Activated CD8-positive, alpha-beta memory T cell treated with anti-CD3 and anti-CD28 coated beads, Interleukin-2, amount 50 U/mL, for 48 hours (primary cell): ENCODE measurements at places on chromosomes 13 and 19.

DNA sequence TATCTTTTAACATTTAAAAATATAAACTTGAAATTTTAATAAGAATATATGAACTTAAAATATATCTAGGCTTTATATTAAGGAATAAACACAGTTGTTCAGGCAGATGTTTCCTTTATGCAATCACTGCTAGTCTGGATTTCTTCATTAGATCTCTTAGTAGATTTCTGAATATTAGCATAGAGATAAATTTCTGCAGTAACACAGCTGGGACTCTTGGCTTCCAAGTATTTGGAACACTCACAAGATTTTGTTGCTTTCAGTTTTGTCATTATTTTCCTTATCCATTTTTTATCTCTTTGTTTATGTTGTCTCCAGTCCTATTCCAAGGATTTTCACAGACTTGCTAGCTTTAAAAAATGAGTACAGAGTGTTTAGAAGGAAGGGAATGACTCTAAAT lies 857.1 kb downstream of the GPC5 start:
- DNase-seq, result no peak

DNA sequence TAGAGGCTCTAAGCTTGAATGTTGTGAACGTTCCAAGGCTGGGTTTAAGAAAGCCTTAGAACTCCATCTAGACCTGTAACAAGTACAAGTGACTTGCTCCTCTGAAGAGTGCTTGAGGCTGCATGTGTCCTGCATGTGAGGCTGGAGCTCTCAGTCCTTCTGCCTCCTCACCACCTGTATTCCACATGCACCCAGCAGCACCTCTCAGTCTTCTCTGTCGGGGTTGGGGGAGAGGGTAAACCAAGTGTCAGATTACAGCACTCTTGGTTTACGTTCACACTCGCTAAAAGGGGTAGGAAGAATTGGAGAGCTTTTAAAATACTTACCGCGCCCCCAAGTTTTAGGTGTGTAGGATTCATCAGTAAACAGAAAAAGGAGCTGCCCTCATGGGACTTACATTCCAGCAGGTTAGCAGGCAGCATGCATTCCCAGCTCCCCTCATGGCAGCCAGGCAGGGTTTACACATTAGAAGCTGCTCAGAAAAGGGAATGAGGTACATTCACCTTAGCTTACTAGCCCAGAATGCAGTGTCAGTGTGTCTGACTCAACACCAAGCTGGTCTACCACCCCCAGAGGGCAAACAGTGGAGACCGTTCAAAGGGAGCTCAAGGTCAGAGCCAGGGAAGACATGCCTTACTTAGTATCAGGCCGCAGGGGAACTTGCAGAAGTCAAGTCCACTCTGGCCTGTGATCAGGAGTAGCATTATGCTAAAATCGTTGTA lies 248.1 kb downstream of the PCCA start:
- DNase-seq, result no peak

- no peak for DNase-seq
Measured at GRCh38 chr13:48485432-48485831, 47.4 kb downstream of the RCBTB2 start.

DNA sequence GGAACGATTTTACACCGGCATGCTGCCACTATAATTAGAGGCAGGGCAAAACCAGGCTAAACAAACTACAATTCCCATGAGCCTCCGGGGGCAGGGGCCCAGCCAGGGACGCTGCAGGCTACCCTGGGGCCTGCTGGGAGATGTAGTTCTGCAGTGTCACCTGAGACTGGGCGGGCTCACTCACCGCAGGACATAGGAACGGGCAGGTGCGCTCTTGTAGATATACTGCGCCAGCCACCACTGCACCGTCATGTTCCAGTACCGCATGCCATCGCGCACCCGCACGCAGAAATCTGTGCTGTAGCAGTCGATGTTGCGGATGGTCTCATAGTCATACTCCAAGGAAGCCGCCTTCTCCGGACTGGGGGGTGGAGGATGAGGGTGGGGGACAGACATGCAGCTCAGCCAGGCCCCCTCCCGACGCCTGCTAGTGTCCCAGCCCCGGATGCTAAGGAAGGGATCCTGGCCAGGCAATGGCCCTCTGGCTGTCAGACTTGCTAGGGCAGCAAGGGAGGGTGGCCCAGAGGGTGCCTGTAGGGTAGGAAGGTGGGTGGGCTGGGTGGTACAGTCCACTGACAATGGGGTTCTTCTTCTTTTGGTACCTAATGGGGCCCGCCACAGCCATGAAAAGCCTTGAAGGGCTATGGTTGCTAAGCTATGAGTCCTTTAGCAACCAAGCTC lies 5.8 kb upstream of the TMC4 start:
- peak; percentile 63 for DNase-seq

- DNase-seq, result no peak
Measured at GRCh38 chr13:41682766-41683165, 225.4 kb downstream of the RGCC start.

DNA sequence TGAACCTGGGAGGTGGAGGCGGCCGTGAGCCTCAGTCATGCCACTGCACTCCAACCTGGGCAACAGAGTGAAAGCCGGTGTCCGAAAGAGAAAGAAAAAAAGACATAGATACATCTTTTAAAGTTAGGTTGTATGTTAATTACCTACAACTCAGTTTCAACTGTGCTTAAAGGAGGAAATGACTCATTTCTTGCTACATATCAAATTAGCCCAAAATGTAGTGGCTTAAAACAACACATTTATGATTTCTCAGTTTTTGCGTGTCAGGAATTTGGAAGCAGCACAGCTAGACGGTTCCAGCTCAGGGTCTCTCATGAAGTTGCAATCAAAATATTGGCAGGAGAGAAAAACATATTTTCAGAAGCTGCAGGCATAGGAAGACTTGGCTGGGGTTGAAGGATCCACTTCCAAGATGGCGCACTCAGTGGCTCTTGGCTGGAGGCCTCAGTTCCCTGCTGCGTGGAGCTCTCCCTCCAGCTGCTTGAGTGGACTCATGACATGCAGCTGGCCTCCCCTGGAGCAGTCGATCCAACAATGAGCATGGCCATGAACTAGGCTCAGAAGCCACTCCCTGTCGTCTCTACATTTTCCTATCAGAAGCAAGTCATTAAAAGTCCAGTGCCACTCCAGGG lies 7.1 kb downstream of the LDLR start:
- DNase-seq, result peak; percentile 65

GRCh38 chr13:95710313-95710712 lies 33.4 kb downstream of the DNAJC3 start:
- DNase-seq, result no peak

DNA sequence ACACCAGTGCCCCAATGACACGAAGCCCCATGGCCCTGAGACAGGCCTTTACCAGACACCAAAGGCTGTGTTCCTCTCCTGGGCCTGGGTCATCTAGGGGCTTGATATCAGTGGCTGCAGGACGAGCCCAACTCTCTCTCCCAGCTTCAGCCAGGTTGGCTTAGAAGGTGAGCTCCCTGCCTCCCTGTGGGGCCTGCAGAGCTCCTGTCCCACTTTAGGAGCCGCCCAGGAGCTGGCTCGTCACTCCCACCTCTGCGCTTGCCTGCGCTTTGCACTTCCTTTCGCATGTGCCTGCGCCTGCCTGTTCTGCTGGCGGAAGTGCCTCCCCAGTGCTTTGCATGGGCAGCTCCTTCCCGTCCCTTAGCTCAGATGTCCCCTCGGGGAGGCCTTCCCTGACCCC lies 4.9 kb downstream of the CALM3 start:
- DNase-seq, result no peak

DNA sequence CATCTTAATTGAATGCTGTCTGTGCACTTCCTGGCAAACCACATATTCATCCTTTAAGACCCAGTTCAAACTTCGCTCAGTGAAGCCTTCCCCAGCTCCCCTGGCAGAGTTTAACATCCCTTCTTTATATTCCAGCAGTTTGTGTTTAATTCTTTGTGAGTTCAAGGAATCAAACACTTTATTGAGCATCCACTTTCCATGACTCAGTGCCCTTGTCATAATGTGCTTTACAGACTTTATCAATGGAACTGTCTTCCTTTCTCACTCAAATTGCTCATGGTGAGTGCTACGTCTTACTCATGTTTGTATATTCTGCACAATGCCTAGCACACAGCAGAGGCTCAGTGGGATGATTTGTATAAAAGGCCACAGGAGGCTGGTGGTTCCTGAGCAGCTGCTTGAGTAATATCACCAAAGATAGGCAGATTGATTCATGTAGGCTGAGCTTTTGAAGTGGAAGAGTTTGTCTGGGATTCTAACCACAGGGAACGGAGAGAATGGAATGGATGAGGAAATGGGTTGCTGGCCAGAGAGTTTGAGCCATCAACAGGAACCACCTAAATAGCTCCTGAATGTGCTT lies 44.2 kb downstream of the SERTM1 start:
- DNase-seq, result no peak

DNA sequence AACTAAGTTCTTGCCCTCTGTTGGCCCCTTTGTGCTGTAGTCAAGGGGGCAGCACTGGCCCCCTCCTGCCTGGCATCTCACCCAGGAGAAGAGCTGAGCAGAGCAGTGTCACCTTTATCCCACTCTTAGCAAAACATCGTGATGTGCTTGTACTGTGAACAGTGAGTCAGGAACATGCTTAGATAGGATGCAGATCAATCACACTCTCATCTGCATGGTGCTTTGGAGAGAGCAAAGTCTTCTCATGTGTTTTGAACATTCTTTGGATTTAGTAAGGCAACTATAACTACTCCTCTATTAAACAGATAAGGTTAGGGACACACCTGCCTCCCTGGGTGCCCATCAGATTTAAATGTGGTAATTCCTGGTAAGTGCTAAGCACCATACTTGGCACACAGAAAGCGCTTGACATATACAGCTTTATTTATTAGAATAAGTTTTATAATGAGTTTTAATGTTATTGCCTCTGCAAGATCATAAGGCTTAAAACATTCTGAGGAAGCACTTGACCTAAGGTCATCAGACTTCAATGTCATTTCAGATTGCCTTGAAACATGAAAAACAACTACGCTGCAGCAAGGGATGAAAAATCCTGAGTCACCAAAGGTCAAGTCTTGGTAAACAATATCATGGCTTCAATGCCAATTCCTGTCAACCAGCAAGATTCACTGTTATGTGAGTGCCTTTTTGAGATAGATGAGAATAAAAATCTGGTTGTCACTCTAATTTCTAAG lies 82.4 kb upstream of the IRS2 start:
- DNase-seq, result no peak

DNA sequence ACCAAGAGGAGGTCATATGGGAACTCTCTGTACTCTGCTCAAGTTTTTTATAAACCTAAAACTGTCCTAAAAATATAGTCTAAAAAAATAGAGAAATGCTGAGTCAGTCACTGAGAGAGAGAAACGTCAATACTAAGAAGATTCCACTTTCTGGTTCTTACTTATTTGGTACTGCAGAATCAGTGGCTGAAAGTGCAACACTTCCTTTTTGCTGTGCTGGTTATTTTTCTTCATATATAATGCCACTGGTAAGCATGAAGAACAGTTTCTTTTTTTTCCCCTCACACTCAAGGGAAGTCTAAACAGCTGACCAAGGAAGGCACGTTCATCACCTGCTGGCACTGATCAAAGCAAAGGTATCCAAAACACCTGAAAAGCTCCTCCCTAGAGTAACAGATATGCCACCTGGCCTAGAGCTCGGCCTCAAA lies 44.3 kb upstream of the N4BP2L1 start:
- no peak for DNase-seq

- DNase-seq, result no peak
Measured at GRCh38 chr13:50406831-50407230, 391.6 kb downstream of the KCNRG start.

DNA sequence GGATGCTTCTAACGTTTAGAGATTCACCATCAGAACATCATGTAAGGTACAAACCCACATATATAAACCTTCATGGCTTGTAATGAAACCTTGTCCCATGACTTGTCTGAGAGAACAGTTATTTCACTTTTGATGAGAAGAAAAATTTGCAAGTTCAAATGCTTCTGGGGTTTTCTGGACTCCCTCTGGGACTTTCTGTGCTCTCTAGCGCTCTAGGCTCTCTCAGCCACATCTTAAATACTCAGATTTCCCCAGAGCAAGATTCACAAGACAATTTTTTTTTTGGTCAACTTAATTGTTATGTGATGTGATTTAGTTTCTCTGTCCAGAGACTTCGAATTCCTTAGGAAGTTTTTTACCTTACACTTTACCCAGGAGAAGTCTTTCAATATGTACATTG lies 282.8 kb upstream of the EDNRB start:
- DNase-seq, result no peak

DNA sequence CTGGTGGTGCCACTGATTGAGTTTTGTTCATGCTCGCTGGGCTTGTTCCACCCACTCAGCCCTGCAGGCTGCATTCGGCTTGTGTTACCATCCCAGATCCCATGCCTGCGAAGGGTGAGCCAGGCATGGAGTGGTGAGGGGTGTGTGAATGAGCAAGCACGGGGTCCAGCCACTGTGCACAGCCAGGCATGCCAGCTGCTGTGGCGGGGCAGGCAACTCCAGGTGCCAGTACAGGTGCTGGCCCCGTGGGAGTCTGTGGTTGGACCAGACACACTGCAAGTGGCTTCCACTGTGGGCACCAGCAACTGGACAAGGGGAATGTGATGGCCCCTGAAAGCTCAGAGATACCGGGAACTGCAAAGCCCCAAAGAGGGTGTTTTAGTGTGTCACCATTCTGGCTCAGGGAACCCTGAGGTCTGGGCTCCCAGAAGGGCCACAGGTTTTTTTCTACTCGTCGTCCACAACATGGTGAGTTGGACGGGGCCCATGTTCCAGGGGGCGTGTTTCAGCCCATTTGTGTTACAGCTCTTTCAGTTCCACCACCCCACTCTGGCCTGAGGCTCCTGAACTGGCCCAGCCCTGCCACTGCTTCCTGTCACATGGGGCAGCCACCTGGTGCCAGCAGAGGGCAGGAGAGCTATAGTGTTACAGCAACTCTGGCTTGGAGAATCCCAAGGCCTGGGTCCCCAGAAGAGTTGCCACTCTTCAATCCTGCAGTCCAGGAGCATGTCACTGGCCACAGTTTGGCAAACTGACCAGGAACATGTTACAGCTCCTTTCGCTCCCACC lies 217.0 kb upstream of the OBI1 start:
- no peak for DNase-seq

- DNase-seq, result peak; percentile 90
Measured at GRCh38 chr19:4172861-4173473, 9.4 kb downstream of the SIRT6 start.

GRCh38 chr13:75495938-75496337 lies 14.0 kb upstream of the TBC1D4 start:
- DNase-seq, result no peak

DNA sequence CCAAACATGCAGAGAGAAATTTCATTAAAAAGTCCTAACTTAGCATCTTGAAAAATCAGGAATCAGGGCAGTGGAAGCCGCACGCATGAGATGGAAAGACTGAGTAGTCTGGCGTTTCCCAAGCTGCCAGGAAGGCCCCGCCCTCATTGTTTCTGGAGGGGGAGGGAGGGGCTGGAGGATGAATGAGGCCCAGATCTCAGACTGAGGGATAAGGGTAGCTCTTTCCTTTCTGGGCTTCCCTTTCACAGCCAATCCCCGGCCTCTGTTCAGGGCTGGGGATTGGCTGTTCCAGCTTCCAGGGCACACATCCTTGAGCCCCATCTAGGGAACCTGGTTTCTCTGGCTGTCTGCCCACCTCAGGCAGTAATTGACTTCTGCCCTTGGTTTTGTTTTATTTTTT lies 7.3 kb downstream of the C19orf53 start:
- DNase-seq, result no peak
